ENCODE measurements at places on chromosomes 16 and 17. TPM values are rescaled to one million over a fixed set of nuclear protein-coding genes. Genes with fewer than 3 reads are reported as not detected.

The CES5A gene
- 0.18 TPM for total RNA-seq

The TUBG2 gene
- 13.8 TPM for total RNA-seq

The TEX14 gene
- total RNA-seq, result 0.54 TPM

The DCUN1D3 gene
- 9.7 TPM for total RNA-seq

The SP6 gene
- total RNA-seq, result 0.45 TPM

The ZNF174 gene
- 7.8 TPM for total RNA-seq

The CD300LF gene
- total RNA-seq, result 0.27 TPM

The RPUSD1 gene
- 9.1 TPM for total RNA-seq

Data from cerebellum (tissue), 4 donors.